Endothelial cell (in vitro differentiated cells): ENCODE measurements at places on chromosomes 1 and 21.

DNA sequence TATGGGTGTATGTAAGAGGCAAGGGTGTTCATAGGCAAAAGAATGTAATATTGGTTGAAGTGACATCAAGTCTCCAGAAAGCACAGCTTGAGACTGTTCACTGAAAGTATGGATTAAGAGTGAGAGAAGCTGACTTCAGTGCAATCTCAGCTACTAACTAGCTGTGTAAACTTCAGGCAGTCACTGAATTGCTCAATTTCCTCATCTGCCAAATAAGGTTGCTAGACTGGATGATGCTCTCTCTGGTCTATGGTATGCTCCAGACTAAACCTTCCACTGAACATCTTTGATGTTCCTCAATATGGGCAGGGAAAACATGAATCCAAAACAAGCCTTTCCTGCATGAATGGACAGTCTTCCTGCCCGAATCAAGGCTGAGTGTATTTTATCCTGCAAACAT is 111.8 kb upstream of the USH2A start:
- DNase-seq = no peak

- no peak for DNase-seq
Observed at GRCh38 chr1:86068271-86068721, 88.3 kb downstream of the COL24A1 start.

DNA sequence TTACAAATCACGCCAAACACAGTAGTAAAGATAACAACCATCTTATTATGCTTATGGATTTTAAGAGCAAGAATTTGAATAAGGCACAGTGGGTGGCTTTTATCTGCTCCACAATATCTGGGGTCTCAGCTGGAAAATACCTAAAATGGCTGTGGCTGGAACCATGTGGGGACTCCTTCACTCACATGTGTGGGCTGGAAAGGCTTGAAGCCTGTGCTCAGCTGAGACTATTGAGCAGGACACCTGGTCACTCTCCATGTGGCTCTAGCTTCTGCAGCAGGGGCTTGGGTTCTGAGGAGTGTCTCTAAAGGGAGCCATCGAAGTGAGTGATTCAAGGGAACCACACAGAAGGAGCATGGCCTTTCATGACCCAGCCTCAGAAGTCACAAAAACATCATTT is 239.6 kb upstream of the B3GALT2 start:
- DNase-seq = no peak

DNA sequence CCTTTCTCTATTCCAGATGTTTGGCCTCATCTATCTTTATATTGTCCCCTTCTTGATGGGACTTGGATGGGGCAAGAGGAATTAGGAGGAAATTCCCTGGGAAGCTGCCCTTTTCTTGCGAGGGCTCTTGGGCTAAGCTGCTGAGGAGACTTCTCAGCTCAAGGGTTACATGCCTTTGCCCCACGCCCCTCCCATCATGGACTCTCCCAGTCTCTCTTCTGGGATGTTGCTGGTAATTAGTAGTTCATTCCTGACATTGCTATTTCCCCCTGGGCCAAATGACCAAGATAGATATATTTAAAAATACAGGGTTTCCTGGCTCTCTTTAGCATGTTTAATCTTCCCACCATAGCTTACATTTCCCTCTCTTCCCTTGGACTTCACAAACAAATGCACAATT is 90.6 kb upstream of the RALGPS2 start:
- DNase-seq = no peak

DNA sequence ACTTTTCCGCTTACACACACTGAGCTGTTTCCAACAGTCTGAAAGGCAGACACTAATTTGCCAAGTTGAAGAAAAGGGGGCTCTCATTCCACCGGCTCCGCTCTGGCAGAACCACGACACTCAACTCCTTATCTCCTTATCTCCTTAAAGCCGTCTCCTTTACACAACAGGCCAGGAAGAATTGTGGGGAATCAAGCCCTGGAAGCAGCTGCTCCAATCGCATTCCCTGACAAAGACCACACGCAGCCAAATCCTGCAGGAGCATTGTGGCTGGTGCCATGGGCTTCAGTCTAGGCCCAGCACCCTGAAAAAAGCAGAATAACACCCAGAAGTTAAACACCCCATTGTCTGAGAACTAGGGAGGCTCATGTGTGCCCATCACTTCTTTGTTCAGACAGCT is 24.1 kb downstream of the SUSD4 start:
- DNase-seq = no peak

DNA sequence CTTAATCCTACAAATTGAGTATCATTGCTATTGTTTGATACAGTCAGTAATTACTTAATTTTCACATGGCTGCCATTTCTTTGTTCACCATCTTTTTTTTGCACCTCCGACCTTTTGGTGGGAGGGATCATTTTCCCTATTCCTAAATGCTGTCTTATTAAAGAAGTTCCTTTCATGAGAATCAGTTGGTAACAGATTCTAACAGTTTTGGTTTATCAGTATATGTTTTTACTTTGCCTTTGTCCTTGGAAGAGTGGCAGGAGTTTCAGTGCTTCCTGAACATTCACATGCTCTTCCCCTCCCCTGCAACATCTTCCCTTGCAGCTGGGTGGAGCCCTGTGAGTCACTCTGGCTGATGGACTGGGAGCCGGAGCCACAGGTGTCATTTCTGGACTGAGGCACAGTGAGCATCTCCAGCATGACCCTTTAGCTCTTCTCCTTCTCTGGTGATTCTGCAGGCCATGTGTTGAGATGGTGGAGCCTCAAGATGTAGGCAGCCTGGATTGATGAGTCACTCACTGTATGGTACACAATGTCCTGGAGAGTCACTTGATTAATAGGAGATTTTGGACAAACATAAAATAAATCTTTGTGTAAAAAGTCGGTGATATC is 217.7 kb downstream of the URB2 start:
- no peak for DNase-seq

DNA sequence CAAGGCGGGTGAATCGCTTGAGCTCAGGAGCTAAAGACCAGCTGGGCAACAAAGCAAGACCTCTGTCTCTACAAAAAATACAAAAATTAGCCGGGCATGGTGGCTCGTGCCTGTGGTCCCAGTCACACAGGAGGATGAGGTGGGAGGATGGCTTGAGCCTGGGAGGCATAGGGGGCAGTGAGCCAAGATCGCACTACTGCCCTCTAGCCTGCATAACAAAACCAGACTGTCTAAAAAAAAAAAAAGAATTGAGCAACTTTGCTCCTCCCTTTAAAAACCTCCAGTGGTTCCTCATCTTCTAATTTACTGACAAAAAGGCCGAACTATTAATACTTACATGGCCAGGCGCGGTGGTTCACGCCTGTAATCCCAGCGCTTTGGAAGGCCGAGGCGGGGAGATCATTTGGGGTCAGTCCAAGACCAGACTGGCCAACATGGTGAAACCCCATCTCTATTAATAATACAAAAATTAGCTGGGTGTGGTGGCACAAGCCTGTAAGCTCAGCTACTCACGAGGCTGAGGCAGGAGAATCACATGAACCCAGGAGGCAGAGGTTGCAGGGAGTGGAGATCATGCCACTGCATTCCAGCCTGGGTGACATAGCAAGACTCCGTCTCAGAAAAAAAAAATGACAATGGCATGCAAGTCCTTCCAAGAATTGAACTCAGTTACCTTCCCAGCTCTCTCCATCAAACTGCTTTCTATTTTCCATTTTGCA is 4.4 kb downstream of the ACBD3 start:
- DNase-seq = peak; percentile 13
